Fibroblast of mammary gland (primary cell): ENCODE measurements at places on chromosomes 1 and 21.

DNA sequence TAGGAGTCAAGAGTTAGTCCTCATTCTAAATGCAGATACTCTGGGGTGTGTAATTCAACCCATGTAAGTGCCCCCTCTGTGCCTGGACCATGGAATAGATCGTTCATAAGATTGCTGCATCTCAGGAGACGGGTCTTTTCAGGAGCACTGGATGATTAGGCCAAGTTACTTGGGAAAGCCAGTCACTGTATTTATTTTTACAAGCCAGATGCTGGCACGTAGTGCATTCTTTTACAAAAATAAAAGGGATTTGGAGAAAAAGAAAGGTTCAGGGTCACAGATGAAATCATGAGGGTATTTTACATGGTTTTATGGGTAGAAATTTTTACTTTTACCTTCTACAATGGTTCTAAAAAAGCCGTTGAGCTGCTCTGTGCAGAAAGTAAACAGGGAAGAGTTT, 102.6 kb upstream of the UBE2U start:
- no peak for DNase-seq

- DNase-seq = peak; percentile 85
These were observed 61.1 kb downstream of the HNRNPR start for GRCh38 chr1:23282957-23283356.

DNA sequence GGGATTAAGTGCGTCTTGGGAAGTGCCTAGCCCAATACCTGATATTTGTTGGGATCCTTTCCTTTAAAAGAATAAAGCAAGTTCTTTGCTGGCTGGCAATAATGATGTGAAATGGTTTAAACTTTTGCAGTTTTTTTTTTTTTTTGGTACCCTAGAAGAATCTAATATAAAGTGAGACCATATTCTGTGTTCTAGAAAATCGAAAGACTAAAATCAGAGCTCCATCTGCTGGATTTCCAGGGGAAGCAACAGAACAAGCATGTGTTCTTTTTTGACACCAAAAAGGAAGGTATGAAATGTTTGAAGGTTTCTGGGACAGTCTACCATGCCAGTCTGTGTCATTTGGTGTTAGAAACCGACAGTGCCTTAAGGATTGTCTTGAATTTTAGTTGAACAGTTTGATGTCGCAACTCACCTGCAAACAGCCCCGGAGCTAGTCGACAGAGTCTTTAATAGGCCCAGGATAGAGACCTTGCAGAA, 6.4 kb downstream of the UTP11 start:
- peak; percentile 67 for DNase-seq

- DNase-seq = no peak
These were observed 547.8 kb downstream of the NPHP4 start for GRCh38 chr1:5444396-5444795.

DNA sequence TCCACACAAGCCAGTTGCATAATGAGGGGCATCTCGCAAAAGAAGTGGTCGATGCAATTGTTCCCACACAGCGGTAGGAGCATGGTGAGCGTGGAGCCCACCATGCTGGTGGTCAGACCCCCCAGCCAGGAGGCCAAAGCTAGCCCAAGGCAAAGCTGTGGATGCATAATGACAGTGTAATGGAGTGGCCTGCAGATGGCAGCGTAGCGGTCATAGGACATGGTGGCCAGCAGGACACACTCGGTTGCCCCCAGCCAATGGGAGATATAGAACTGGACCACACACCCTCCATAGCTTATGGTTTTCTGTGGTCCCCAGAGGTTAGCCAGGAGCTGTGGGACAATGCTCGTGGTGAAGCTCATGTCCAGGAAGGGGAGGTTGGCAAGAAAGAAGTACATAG, 4.3 kb downstream of the OR2C3 start:
- no peak for DNase-seq

DNA sequence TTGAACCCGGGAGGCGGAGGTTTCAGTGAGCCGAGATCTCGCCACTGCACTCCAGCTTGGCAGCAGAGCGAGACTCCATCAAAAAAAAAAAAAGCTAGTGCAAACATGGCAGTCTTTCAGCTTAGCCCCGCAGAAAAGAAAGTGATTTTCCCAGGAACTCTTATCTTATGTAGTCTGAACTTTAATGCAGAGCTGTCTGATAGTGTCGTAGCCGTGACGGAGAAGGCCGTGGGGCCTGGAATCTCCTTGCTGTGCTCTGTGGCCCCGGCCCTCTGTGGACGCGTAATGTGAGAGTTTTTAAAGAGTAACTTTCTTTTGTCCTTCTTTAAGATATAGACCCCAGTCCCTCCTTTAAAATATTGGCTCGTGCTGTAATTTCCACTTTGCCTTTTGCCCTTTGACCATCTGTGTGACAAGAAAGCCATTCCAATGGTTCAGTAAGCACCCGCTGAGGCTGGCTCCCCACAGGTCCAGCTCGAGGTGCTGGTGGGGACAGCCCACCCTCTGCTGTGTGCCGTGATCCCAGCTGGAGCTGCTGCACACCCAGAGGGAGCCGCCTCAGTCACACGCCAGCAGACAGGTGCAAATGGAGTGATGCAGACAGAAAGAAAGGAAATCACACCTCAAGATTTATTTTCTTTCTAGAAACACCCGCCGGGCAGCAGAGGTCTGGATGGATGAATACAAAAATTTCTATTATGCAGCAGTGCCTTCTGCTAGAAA, 164.0 kb downstream of the PGBD5 start:
- DNase-seq = no peak

DNA sequence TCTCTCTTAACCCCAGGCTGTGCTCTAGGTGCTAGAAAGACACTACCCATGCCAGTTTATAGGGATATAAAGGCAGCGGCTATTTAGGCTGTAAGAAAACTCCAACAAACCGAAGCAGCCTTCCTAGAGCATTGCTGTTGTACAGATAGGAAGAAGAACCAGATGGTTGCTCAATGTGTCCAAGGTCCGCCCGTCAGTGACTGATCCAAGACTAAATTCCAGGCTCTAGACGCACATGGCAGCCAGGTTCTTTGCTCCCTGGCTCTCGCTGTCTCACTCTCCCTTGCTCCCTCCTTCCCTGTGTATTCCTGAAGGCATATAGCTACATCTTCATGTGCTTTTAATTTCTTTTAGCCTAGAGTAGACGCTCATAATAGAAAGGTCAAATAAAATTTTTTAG, 303.4 kb downstream of the KIF26B start:
- peak; percentile 39 for DNase-seq

GRCh38 chr1:67787746-67788145, 45.5 kb downstream of the GNG12 start:
- peak; percentile 52 for DNase-seq

DNA sequence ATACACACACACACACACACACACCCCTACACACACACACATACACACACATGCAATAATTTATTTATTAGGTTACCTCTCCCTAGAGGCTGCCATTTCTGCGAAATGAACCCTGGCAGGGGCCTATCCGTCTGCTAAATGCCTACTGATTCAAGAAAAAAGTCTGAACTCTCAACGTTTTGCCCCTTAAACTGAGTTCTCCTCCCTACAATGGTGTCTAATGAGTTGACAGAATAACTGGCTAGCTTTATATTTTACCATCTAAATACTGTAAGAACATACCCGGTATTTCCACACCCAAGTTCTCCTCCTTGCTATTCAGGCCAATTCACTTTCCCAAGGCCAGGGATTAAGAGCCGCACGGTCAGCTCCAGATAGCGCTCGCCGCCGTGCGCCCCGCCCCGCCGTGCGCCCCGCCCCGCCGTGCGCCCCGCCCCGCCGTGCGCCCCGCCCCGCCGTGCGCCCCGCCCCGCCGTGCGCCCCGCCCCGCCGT, 339 bp upstream of the RNPC3 start:
- DNase-seq = peak; percentile 59

- DNase-seq = peak; percentile 96
These were observed 322.3 kb downstream of the DUSP10 start for GRCh38 chr1:221419513-221420095.

- DNase-seq = no peak
These were observed 666.9 kb downstream of the KCNT2 start for GRCh38 chr1:195941314-195941713.

DNA sequence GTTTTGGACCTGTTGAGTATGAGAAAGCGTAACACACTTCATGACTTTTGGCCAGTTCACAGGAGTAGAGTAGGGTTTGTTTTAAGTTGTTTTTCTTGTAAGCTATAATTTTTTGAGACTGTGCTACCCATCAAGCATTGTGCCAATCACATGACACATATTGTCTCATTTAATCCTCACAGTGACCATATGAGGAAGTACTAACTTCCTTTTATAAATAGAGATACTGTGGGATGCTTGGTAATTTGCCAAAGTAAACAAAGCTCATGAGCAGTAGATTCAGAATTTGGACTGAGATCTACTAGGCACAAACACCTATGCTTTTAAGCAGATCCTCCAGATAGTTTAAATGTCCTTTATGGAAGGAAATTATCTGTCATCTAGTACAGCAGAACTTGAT, 178.3 kb downstream of the CACNA1E start:
- no peak for DNase-seq

- no peak for DNase-seq
These were observed 36.6 kb downstream of the UBASH3A start for GRCh38 chr21:42440187-42440792.

GRCh38 chr21:39441502-39442475, 3.8 kb downstream of the LCA5L start:
- DNase-seq = peak; percentile 64

DNA sequence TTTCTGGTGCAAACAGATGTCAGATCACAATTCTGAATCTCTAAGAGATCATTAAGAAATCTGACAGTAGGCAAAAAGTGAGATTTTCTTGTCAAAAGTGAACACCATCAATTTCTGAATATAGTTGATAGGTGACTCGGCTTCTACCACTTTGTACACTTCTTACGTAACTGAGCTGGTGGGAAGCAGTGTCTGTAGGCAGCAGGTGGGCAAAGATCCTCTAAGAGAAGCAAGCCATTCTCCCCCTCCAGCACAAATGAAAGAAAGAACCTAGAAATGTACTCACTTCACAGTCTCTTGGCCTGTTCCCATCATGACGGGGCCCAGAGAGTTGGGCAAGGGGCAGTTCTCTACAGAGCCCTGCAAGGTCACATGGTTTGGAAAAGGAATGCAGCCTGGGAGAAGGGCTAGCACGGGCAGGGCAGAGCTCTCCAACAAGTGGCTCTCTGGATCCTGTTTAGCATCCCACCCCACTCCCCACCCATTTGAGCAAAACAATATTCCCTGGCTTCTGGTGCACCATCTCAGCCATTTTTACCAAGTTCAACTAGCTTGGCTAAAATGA, 412.6 kb downstream of the LTN1 start:
- DNase-seq = no peak

- peak; percentile 21 for DNase-seq
These were observed 46.3 kb upstream of the IRF2BP2 start for GRCh38 chr1:234656070-234656895.

- DNase-seq = no peak
These were observed 99.6 kb downstream of the ZZZ3 start for GRCh38 chr1:77582905-77583304.

DNA sequence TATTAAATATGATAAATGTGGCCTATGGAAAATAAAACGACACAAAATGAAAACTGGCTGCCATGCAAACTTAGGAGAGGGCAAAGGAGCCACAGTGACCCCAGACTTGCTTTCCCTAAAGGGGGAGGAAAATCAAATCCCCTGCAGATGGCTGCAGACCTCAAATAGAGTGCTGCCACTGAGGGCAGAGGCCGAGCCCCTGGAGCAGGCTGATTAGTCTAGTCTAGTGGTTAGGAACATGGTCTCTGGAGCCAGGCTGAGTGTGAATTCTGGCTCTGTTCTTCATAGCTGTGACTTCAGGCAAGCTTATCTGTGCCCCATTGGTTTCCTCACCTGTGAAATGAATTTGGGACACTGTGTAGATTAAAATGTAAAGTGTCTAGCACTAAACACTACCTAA, 60.8 kb downstream of the ITPKB start:
- no peak for DNase-seq

GRCh38 chr1:35259561-35259960, 8.9 kb upstream of the ZMYM4 start:
- DNase-seq = no peak

- no peak for DNase-seq
These were observed 258.3 kb upstream of the NEGR1 start for GRCh38 chr1:72540674-72541073.

DNA sequence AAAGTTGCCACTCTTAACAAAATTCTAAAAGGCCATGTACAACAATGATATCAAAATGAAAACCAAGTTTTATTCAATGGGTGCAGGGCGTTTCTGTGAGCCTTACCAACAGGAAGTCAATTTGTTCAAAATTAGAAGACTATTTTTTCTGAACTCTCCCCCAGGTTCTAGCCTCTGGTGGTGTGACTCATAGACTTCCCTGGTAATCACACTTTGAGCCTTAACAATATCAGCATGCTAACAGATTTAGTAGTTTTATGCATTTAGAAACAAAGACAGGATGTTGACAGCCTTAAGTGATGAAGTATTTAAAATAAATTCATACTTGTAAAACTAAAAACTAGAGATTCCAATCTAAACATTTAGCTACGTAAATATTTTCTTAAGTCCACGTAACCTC, 88.4 kb downstream of the LRRC8C start:
- peak; percentile 51 for DNase-seq

DNA sequence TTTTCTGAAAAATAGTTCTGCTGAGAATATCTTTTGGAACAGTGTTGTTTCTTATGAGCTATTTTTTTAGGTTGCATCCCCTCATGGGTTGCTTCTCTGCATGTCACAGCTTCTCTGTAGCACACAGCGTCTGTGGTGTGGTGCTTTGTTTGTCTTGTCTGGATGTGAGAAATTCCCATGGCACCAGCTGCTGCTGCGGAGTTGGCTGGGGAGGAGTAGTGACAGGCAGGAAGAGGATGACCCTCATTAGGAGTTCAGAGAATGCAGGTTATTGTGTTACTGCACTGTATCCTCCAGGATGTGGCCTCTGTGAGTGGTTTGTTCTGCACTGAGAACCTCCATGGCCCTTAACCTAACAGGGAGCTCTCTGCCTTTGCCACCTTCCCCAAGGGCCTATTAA, 64.8 kb downstream of the TSEN15 start:
- no peak for DNase-seq

DNA sequence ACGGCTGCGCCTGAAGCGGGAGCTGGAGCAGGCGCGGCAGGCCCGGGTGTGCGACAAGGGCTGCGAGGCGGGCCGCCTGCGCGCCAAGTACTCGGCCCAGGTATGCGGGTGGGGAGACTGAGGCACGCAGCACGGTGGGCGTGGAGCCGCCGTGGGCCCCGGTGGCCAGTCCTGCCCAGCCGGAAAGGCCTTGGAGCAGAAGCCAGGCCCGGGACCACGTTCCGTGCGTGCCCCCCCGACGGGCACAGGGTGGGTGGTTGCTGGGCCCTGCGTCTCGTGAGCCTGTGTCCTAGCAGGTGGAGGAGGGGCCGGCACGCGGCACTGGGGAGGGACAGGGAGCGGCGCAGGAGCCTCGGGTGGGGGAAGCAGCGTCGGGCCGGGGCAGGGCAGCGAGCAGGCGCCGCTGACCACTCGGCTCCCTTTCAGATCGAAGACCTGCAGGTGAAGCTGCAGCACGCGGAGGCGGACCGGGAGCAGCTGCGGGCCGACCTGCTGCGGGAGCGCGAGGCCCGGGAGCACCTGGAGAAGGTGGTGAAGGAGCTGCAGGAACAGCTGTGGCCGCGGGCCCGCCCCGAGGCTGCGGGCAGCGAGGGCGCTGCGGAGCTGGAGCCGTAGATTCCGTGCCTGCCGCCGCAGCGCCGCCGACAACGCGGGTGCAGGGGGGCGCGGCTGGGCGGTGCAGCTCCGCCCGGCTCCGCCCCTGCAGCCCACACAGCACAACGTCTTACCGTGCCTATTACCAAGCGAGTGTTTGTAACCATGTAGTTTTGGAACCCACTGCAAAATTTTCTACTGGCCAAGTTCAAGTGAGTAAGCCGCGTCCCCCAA, 78.2 kb downstream of the SKI start:
- DNase-seq = no peak

GRCh38 chr1:20259646-20260045, 31.0 kb upstream of the VWA5B1 start:
- no peak for DNase-seq
